ENCODE measurements at places on chromosomes 3 and 15.
A peak's percentile ranks its signal among the peaks of the same experiment; 100 is the strongest.

DNA sequence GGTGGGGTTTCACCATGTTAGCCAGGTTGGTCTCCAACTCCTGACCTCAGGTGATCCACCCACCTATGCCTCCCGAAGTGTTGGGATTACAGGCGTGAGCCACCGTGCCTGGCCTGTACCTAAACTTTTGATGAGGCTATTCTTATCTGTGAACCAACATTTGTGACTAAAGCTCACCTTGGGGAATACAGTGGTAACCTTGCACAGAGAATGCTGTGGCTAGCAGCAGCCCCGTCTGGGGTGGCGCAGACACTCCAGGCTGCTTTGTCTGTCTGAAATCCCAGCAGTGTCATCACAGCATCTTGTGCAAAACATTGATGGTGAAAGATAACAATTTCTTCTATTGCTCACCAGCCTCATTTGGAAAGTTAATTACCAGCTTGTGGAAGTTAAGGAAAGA is 58.9 kb downstream of the CMTM8 start:
- DNase-seq, result no peak

DNA sequence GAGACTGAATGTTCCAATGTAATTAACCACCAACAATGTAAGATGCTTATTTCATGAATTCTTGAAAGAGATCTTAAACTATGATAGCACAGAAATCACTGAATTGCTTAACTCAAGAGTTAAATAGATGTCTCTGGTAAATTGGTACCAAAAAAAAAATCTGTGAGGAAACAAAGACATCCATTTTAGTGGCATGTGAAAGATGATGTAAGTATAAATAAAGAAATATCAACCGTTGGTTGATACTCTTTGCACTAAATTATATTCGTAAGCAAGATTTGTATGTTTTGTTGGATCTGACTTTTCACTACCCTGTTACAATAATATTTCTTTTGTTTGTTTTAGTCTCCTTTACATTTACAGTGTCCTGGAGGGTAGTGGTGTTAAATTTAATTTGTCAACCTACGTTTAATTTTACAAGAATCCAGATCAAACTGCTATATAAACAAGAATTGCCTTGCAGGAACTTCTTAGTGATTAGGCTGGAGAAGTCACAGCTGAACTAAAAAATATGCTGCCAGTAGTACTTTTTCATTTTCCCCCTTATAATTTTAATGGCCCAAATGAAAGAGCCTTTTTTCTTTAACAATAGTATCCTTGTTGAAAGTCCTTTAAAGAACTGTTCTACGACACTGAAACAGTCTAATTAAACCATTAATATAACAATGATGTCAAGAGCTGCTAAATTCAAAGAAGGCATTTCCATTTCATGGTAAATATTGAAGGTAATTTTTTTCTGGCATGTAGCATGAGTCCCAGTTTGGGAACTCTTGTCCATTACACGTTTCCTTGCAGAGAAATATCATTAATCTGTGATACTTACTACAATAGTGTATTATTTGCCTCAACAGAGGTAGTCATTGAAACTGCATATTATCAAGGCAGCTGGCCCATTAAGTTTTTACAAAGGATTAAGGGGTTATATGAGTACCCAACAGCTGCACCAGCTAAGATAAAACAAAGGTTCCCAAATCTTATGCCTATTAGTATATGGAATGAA is 109.6 kb upstream of the PHLDB2 start:
- no peak for DNase-seq

DNA sequence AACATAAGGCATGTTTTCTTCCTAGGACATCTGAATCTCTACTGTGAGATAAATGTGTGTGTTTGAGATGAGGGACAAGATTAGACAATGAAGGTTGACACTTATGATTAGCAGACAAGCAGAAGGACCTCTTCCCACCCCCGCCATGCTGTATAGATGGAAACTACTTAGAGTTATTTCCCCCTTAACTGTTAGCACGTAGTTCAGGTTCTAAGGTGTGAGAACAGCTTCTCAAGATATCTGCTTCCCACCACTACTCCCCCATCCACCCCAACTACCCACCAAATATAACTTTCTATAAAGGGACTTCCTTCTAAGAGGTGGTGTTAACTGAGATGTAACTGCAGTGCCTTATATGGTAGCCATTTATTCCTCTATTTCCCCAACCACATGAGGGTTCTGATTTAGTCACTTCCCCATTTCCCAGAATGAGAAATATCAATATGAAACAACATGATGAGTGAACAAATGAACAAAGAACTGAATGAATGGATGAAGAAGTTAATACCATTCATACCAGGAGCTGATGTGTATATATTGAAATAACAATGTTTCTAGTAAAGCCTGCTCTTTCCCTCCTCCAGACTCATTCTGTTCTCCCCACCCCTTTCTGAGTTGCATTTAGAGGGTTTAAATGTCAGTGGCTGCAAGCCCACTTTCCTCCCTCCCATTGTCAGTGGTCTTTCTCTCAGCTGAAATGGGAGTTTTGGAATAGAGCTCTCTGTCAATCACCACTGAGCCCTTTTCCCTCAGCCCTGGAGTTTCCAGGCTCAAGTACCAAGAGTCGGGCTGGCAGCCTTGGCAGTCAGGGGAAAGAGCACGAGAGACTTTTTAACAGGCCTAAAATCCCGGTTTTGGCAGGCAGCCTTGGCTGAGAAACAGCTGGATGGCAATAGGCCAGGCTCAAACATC is 7.7 kb upstream of the RFTN1 start:
- no peak for DNase-seq

GRCh38 chr15:61159901-61160300 is 69.2 kb downstream of the RORA start:
- no peak for DNase-seq

- no peak for DNase-seq
Observed at GRCh38 chr3:63179862-63180522, 98.1 kb upstream of the SYNPR start.

DNA sequence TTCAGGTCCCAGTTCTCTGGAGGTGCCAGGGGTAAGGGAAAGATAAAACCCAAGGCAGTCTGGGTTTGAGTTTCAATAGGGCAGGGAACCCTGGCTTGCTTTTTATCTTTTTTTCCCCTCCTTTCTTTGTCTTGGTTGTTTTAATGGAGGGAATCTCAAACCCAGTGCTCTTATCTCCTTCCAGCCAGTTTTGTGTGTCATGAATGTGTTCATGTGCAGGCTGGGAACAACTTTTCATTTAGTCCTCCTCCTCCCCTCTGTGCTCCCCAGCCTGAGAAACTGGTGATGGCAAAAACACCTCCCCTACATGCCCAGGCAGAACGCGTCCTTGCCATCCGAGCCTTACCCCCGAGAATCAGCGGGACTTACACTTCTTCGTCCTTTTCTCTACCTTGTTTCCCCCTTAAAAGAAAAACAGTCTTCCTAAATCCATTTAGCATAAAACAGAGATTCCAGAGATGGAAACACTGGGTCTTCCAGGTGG is 10.9 kb downstream of the SEMA3G start:
- DNase-seq, result no peak

DNA sequence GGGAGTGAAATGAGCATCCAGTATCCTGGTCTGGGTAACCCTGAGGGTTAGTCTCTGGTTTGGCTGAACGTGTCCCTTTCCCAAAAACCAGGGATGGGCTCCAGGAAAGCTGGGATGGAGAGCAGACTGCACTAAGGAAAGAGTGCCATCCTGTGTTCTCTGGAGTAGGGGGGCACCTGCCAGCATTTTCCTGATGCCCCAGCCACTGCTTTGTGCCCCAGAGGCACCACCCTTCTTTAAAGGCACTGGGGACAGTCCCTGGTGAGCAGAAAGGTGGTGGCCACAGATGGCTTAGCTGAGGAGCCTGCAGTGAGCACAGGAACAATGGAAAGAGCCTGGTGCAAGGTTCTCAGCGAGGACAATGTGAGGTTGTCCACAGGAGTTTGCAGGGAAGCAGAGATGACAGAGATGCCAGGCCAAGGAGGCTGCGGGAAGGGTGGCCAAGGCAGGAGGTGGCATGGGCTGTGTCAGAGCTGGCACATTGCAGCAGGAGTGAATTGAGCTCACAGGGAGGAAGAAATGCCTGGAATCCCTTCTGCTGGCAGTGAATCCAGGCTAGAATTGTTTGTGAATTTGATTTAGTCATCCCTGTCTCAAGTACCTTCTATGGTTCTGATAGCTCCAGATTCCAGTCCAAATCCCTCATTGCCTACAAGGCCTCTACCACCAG is 39.9 kb downstream of the AMOTL2 start:
- no peak for DNase-seq

DNA sequence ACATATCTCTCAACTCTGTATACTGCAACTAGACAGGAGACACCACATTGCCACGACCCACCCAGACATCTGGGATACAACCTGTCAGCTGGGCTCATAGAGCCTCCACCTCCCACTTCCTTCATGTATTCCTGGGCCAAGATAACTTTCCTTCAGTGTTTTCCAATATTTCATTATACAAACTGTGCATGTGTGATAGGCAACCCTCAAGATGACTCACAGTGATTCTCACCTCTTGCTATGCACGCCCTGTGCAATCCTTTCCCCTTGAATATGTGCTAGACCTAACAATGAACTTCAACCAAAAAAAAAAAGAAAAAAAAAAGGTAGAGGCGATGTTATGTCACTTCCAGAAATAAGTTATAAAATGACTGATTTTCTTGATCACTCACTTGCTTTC is 138.0 kb upstream of the ALCAM start:
- no peak for DNase-seq

DNA sequence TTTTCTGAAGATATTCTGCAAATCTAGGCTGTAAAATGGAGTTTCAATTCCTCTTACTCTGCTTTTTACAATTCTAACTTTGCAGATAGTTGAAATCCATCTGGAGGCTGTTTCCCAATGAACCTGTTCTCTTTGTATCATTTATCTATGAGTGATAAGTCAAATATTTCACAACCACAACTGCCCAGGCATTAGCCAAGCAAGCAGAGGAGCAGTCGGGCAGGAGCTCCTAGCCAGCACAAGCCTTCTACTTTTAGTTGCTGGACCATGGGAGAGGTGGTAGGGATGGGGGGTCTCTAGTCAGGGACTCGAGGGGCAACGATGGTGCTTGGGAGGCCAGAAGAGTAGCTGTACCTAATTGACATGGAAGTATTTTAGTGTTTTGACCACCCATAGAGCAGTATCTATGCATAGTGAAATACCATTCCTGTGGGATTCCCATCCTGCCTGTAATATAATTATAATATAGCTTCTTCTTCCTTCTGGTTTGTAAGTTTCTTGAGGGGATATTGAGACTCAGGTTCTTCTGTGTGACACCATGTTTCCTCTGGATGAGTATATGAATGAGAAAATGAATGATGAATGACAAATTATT is 353.5 kb upstream of the IL12A start:
- DNase-seq, result no peak

DNA sequence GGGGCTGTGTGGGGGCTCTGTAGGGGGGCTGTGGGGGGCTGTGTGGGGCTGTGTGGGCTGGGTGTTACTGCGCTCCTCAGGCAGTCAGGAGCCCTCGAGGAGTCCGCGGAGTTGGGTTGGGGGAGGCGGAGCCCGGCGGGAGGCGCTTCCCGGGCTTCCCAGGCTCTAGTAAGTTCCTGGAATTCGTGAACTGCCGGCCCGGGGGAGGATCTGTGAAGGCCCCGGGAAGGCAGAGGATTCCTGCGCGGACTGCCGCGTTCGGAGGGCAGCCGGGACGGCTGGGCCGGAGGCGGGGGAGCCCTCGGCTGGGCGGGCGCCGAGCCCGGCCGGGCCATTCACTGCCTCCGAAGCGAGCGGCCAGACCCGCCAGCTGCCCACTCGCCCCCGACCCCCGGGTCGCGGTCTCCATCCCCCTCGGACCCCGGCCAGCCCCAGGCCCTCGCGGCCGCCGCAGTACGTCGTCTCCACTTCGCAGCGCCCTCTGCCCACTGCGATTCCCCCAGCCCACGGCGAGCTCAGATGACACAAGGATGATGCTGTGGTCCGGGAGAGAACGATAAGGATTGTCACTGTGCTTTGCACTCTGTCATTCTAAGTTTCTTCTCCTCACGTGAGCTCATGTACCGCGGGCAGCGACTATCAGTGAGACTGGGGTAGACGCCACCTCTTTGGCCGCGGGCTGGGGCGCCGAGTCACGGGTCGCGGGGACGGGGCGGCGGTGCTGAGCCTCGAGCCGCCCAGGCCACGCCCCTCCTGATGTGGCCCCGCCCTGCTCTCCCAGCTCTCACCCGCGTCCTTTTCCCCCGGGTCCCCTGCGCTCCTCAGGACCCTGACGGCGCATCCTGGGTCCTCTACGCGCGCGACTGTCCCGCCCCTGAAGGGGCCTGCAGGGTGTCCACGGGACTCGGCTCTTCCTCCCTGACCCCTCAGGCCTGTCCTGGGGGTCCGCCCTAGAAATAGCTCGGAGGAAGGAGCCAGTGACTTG is 65.3 kb downstream of the KLF13 start:
- DNase-seq, result peak; percentile 97

DNA sequence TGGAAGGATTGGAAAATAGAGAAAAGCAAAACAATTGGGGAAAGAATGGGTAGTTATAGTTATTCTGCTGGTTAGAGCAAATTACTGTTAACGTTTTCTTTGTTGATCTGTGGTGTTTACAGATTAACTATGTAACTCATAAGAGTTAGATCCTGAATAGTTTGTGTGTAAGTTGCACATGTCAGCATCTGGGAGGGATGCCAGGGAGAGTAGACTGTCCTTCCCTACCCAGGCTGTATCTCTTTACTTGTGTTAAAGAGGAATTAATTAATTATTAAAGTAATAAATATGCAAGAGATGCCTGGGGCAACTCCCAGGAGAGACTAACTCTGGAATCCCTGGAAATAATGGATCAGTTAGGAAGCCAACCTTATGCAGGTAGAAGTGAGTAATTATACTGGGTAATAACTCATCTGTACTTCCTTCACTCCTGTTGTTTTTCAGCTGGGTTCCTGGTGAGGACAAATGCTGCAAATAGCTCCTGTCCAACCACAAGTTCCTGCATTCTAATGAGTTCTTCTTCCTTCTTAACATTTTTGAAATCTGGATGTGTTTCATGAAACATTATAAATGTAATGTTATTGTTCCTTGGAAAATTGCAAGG is 18.9 kb downstream of the GHRL start:
- DNase-seq, result no peak

GRCh38 chr3:53936347-53936746 is 44.7 kb upstream of the SELENOK start:
- no peak for DNase-seq

- DNase-seq, result no peak
Observed at GRCh38 chr3:119794971-119795612, 13.2 kb downstream of the NR1I2 start.

GRCh38 chr15:43229977-43230376 is 9.2 kb upstream of the EPB42 start:
- peak; percentile 55 for DNase-seq

- DNase-seq, result no peak
Observed at GRCh38 chr3:107690522-107691138, 167.9 kb downstream of the BBX start.

DNA sequence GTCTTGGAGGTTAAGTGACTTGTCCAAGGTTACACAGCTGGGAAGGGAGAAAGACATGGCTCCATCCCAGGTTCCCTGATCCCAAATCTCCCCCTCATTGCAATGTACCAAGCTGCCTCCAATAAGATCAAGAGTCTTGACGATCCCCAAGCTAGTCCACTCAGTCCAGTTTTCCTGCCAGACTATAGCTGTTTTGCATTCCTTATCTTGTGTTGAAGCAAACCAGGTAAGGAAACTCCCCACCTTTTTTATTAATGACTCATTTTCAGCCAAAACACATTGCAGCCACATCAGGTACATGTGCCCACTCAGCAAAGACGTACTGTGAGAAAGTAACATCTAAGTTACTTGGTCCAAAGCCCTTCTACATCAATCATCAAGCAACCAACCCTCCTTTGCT is 41.9 kb downstream of the LIPC start:
- no peak for DNase-seq

Data from right cardiac atrium (tissue), 5 donors.